IMR-90 (cell line): ENCODE measurements at places on chromosomes 13 and 19. TPM values are rescaled to one million over a fixed set of nuclear protein-coding genes. Genes with fewer than 3 reads are reported as not detected.
A peak's percentile ranks its signal among the peaks of the same experiment; 100 is the strongest.

GRCh38 chr13:86383151-86383550 lies 583.9 kb upstream of the SLITRK6 start:
- DNase-seq = no peak

- DNase-seq = no peak
Observed at GRCh38 chr13:51874651-51875050, 12.9 kb downstream of the CCDC70 start.

DNA sequence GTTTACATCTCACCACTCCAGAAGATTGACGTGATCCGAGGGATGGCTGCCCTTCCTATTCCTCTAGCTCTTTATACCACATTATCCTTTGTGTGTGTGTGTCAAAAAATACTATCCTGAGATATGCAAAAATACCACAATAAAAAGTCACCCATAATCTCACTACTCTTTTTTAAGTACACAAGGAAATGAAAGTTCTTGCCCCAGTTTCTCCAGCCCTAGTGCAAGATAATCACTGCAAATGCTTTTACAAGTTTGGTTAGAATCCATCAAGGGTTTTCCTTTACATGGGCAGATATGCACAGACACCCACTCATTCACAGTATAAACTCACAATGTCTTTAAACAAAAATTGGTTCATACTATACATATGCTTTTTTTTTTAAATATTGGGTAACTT lies 89.3 kb downstream of the DIAPH3 start:
- DNase-seq = peak; percentile 50

GRCh38 chr19:925087-925525 lies 729 bp upstream of the ARID3A start:
- peak; percentile 18 for DNase-seq

GRCh38 chr19:19420570-19421298 lies 15.3 kb downstream of the GATAD2A start:
- no peak for DNase-seq

- DNase-seq = no peak
Observed at GRCh38 chr19:501646-502045, 5.4 kb downstream of the MADCAM1 start.

DNA sequence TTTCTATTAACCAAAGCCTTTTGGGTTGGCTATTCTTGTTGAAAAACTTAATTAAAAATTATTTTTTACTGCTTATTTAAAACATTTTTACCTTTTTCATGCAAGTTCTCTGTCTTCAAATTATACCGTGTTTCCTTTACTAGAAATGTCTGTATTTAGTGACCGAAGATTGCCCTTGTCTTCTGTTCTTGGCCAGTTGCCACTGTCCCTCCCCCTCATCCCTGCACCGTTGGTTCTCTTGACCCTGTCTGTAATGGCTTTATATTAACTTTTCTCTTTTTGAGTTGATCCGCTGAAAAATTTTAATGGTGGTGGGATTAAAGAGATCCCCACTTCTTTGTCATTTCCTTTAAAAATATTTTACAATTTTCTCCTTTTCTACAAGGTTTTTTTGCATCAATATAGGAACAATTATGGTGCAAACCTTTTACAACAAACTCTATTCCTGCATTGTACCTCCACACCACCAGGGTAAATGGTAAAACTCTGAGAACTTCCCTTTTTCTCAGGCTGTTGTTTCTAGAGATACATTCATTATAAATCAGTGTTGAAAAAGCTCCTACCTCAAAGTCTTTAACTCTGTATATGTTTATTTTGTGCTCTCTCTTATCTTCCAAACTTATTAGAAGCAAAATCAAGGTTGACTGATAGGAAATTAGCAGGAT lies 12.9 kb upstream of the RNF113B start:
- DNase-seq = no peak

DNA sequence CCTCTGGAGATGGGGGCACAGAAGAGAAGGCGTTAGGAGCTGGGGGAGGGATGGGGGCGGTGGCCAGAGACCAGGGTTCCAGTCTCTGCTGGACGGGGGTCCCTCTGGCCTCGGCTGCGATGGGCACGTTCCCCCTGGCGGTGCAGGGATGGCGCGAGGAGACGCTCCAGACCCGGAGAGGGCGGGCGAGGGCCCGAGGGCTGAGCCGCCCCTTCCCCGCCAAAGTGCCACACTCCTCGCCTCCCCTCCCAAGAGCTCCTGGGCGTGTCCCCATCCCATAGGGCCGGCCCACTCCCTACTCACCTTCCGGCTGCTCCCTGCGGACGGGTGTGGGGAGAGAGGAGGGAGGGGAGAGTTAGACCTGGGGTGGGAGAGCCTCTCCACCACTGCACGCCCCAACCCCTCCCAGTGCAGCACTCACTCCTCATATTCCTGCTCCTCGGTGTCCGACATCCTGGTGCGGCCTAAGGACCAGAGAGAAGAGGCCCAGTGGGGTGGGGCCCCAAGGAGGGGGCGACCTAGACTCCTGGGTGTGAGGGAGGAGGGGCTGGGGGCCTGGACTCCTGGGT lies 2.2 kb downstream of the TNNT1 start:
- no peak for DNase-seq

DNA sequence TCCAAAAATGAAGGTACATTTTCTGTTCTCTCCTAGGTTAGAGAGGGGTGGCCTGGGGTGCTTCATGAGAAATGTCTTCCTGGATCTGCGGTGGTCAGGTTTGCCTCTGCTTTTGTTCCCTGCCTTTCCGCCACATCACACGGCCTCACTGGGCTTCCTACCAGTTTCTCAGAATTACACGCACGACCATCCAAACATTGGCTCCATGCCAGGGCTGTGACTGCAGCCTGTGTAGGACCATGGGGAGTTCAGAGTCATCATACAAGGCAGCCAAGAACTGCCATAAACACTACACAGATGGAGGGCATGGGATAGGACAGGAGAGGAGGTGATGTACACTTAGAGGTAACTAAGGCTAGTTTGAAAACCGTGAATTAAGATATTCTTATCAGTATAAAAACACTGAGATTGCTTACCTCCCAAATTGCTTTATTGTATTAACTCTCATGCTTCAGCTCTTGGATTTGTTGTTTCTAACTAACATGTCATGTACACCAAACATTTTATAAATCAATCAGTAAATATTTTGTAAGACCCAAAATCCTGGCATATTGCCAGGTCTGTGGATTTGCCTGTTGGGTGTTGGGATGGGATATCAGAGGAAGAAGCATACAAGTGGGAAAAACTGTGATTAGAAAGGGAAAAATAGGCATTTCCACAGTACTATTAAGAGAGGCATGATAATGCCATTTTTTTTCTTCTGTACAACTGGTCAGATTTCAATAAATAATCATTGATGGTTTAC lies 45.2 kb downstream of the CDADC1 start:
- DNase-seq = peak; percentile 96

Gene PGLYRP1
- total RNA-seq = not detected in 2 replicates

Gene ERF
- total RNA-seq = 5.2 and 6.1 TPM in 2 replicates

Gene AKAP8L
- total RNA-seq = 40.8 and 44.6 TPM in 2 replicates

Gene ZNF221
- total RNA-seq = 10.3 and 10.6 TPM in 2 replicates

Gene TMEM145
- total RNA-seq = under 0.01 and 2.5 TPM in 2 replicates

Gene ZNF177
- 0.83 and 1.1 TPM in 2 replicates for total RNA-seq

Gene DCAF15
- total RNA-seq = 6.8 and 7.5 TPM in 2 replicates

Gene ZSCAN1
- not detected in 2 replicates for total RNA-seq

Gene ZSCAN22
- 1.9 and 2.5 TPM in 2 replicates for total RNA-seq

Gene LGALS7B
- total RNA-seq = not detected in 2 replicates

Gene KLK14
- total RNA-seq = not detected in 2 replicates
